NCI-H69 (cell line): ENCODE measurements at places on chromosomes 3 and 15.

DNA sequence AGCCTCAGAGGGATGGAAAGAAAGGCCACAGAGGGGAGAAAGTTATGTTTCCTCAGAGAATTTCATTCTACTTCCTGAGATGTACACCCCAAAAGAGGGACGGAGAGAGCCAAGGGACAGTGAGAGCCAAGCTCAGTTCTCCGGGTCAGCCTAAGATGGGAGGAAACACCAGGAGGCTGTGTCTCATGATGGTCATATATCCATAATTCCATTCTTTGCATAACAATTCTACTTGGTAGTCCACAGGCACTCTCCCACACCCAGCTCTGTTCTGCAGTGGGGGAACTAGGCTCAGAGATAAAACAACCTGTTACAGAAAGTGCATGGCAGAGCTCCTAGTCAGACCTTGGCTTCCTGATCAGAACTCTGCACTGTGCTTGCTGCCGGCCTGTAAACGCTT is 54.4 kb downstream of the WDR76 start:
- DNase-seq: no peak

DNA sequence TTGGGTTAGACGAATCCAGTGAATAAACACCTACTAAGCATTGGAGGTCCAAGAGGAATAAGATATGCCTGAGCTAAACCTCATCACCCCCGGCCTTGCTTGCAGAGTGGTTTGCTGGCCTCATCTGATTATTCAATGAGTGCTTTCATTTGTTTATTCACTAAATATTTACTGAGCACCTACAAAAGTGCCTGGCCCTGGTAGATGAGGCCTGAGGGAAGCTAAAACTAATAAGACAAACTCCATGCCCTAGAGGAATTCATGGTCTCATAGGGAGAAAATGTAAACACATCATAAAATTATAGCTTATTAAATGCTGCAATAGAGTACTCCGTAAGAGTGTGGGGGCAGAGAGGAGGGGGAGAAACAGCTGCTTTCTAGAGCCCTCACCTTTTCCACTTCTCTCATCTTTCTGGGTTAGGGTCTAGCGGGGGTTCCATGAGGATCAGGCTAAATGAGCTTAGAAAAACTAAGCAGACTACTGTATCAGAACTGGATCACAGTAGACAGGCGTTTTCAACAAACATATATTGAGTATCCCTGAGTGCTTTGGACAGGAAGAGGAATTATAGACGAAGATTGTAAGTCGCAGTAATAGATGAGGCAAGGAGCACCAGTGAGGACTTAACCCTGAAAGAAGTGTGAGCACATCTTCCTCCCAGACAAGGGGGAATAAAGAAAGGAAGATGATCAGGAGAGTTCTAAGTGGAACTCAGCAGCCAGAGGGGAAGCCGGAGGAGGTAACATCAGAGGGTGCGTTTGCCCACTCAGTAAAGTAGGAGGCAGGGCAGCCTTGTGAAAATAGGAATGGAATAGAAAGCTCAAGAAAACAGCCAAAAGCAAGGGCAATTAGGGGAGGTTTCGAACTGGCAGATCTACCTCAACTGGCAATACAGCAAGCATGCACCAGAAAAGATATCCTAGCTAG is 31.5 kb upstream of the LAMP3 start:
- DNase-seq: peak; percentile 99

GRCh38 chr15:60795889-60796288 is 316.9 kb upstream of the ICE2 start:
- no peak for DNase-seq

- no peak for DNase-seq
Observed at GRCh38 chr15:62658498-62658897, 384.0 kb upstream of the TPM1 start.

- DNase-seq: no peak
Observed at GRCh38 chr3:28906561-28907310, 374.1 kb upstream of the RBMS3 start.

- DNase-seq: no peak
Observed at GRCh38 chr3:56055546-56055945, 412.7 kb downstream of the ERC2 start.

- DNase-seq: peak; percentile 60
Observed at GRCh38 chr3:126573492-126574117, 14.9 kb upstream of the C3orf22 start.

GRCh38 chr15:42107473-42107872 is 13.1 kb upstream of the PLA2G4D start:
- DNase-seq: peak; percentile 89

DNA sequence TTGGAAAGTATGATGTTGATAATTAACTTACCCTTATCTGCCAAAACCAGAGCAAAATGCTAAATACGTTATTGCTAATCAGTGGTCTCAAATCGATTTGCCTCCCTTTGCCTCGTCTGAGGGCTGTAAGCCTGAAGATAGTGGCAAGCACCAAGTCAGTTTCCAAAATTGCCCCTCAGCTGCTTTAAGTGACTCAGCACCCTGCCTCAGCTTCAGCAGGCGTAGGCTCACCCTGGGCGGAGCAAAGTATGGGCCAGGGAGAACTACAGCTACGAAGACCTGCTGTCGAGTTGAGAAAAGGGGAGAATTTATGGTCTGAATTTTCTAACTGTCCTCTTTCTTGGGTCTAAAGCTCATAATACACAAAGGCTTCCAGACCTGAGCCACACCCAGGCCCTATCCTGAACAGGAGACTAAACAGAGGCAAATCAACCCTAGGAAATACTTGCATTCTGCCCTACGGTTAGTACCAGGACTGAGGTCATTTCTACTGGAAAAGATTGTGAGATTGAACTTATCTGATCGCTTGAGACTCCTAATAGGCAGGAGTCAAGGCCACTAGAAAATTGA is 59.7 kb downstream of the DCUN1D1 start:
- no peak for DNase-seq

- no peak for DNase-seq
Observed at GRCh38 chr15:85000189-85000864, 18.7 kb downstream of the PDE8A start.

DNA sequence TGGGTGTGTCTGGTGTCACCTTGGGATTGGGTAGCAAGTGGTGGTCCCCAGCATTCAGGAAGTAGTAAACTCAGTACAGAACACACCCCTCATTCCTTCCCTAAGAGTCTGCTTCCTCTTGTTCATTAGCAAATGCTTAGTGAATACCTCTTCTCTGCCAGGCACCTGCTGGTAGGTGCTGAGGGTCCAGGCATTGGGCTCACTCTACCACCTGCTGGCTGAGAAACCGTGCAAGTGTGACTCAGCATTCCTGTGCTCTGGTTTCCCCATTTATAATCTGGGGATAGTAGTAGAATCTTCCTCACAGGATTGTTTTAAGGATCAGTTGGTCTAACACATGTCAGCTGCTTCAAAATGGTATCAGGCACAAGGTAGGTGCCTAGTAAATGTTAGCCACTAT is 4.8 kb downstream of the SHF start:
- DNase-seq: peak; percentile 64
